ENCODE measurements at places on chromosomes 16 and 17. TPM values are rescaled to one million over a fixed set of nuclear protein-coding genes. Genes with fewer than 3 reads are reported as not detected.
A peak's percentile ranks its signal among the peaks of the same experiment; 100 is the strongest.

The CES3 gene
- polyA plus RNA-seq: not detected

The ACSF2 gene
- polyA plus RNA-seq: 3.1 TPM

The PABPN1L gene
- not detected for polyA plus RNA-seq

The SLC7A5 gene
- 20.7 TPM for polyA plus RNA-seq

The GPRC5B gene
- polyA plus RNA-seq: 0.29 TPM

The SOX8 gene
- polyA plus RNA-seq: 0.39 TPM

The TPSB2 gene
- polyA plus RNA-seq: not detected

The AANAT gene
- polyA plus RNA-seq: not detected

The PIMREG gene
- polyA plus RNA-seq: not detected

The CDH5 gene
- polyA plus RNA-seq: not detected

GRCh38 chr17:42184713-42185620 is at the start of gene HCRT:
HCRT (minus strand) TSS chr17:42185452; CDS start chr17:42185365, 87 bp downstream.
- no peak within 1 kb of the TSS for H3K27ac ChIP-seq
- H3K4me1 ChIP-seq: peaks cover 40% of the 10 kb centered on the region
- H3K4me3 ChIP-seq: peak within 1 kb of the TSS; percentile 89

GRCh38 chr17:1486802-1487695 is 5.4 kb downstream of the MYO1C start:
- no peaks in the 10 kb centered on the region for H3K36me3 ChIP-seq
- no peaks in the 10 kb centered on the region for H3K27me3 ChIP-seq
- peak overlapping the region; percentile 38 for H3K27ac ChIP-seq
- peaks cover 31% of the 10 kb centered on the region for H3K4me1 ChIP-seq
- H3K4me3 ChIP-seq: peak overlapping the region; percentile 39
- DNase-seq: peak; percentile 74

GRCh38 chr16:30376461-30376902 is 1.9 kb downstream of the MYL11 start:
- DNase-seq: no peak
- H3K36me3 ChIP-seq: no peaks in the 10 kb centered on the region
- H3K4me3 ChIP-seq: no peak overlapping the region
- no peaks in the 10 kb centered on the region for H3K27me3 ChIP-seq

- peaks cover 8% of the 10 kb centered on the region for H3K4me1 ChIP-seq
- DNase-seq: no peak
- H3K4me3 ChIP-seq: no peak overlapping the region
- H3K27ac ChIP-seq: no peak overlapping the region
- no peaks in the 10 kb centered on the region for H3K36me3 ChIP-seq
Measured at GRCh38 chr16:20803192-20803560, 3.1 kb downstream of the ERI2 start.

DNA sequence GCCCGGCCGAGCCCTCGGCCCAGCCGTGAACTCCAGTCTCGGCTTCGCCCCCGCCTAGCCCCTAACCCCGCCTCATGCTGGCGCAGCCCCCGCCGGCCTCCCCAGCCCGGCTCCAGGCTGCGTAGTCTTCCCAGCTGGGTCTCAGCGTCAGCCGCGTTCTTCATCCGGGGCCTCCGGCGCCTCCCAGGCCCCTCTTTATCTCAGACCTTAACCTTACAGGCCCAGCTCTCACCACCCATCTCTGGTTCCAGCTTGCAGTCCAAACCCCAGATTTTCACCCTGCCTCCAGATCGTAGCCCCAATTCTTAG is at the start of gene PROCA1:
Gene PROCA1, minus strand, starts transcription at position 166 of the 309 bp plus-strand sequence. CDS start 228 bp downstream, outside the sequence.
- H3K36me3 ChIP-seq: no peaks in the 10 kb centered on the region
- peaks cover 17% of the 10 kb centered on the region for H3K4me1 ChIP-seq
- peak within 1 kb of the TSS; percentile 82 for H3K4me3 ChIP-seq
- peak within 1 kb of the TSS; percentile 83 for H3K27ac ChIP-seq

DNA sequence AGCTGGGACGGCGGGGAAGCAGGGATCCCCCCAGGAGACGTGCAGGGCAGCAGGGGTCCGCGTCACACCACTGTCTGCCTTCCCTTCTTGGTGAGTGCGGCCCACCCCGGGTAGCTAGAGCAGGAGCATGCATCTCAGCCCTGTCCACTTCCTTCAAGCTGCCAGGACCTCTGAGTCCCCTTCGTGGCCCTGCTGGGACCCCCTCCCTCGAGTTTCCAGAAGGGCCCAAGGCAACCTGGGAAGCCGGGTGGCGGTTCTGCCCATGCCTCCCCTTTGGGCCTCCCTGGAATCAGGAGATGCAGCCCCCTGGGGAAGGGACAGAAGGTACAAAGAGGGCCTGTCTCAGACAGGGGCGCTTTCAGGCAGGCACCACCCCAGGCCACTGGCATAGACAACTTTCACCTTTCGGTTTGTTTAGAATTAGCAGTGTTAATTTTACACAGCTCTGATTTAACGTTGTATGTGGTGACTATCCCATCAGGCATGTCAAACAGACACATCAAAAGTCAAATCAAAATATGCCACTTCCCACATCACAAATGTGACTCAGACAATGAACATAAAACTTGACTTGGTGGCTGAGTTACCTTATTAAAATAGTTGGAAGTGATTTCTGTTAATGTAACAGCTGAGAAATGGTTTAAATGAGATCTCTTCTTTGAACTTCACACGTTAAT is 94.5 kb upstream of the METRNL start:
- no peak for DNase-seq
- H3K4me1 ChIP-seq: peaks cover 26% of the 10 kb centered on the region
- no peaks in the 10 kb centered on the region for H3K36me3 ChIP-seq
- H3K27ac ChIP-seq: no peak overlapping the region
- H3K4me3 ChIP-seq: no peak overlapping the region

DNA sequence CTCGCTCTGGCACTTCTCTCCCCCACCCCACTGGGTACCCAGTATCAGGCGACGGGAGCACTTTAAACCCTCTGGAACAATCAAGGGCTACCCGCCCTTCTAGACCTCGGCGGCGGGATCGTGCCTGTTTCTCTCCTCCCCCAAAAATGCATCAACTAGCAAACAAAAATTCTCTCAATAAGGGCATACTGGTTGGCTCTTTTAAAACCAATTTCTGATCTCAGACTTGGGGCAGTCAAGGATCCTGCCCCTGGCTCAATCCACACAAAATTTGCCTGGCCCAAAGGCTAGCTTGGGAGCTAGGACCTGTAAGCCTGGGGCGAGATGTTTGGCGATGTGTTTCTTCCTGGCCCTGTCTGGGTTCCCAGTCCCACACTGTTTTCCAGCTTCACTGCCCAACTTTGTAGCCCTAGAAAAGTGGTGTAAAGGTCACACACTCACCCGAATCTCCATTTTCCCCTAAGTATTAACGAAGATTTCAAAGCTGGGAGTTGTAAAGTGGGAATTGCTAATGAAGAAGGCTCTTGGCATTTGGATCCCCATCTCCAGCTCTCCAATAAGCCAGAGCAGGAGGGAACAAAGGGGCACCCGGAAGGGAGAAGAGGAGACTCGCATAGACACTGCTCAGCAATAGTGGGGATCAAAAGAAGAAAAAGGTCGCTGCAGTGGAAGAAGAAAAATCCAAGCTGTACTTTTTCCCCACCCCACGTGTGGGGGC is 14.4 kb upstream of the HOXB2 start:
- no peaks in the 10 kb centered on the region for H3K36me3 ChIP-seq
- no peaks in the 10 kb centered on the region for H3K27me3 ChIP-seq
- no peaks in the 10 kb centered on the region for H3K4me1 ChIP-seq
- DNase-seq: no peak
- no peak overlapping the region for H3K4me3 ChIP-seq

- H3K27me3 ChIP-seq: no peaks in the 10 kb centered on the region
- no peak for DNase-seq
- H3K36me3 ChIP-seq: no peaks in the 10 kb centered on the region
- H3K4me3 ChIP-seq: no peak overlapping the region
- H3K27ac ChIP-seq: no peak overlapping the region
- H3K4me1 ChIP-seq: no peaks in the 10 kb centered on the region
Measured at GRCh38 chr17:49053171-49053829, 56.1 kb downstream of the IGF2BP1 start.

GRCh38 chr17:43094129-43094835 is 30.9 kb downstream of the BRCA1 start:
- no peaks in the 10 kb centered on the region for H3K36me3 ChIP-seq
- H3K27me3 ChIP-seq: no peaks in the 10 kb centered on the region
- no peak overlapping the region for H3K27ac ChIP-seq
- no peak overlapping the region for H3K4me3 ChIP-seq

- H3K4me1 ChIP-seq: no peaks in the 10 kb centered on the region
- no peaks in the 10 kb centered on the region for H3K36me3 ChIP-seq
- peak; percentile 7 for DNase-seq
- no peak overlapping the region for H3K27ac ChIP-seq
Measured at GRCh38 chr17:13337864-13338371, 263.8 kb downstream of the HS3ST3A1 start.

DNA sequence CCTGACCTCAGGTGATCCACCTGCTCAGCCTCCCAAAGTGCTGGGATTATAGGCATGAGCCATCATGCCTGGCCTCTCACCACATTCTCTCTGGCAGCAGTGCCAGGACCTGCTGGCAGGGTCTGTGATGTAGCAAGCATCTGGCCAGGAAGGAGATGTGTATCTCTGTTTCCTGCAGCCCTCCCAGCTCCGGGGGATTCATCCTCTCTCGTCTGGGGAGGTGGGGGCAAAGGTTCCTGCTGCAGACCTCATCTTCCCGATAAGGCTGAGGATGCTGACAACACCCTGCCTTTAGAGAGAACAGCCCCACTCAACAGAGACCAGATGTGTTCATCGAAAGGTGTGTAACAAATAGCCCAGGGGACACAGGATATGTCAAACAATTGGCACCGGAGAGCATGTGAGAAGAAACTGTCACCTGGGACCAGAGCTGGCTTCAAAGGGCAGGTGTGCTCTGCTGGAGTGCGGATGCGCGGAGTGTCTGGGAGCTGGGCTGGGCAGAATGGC is 54.8 kb upstream of the SEC14L1 start:
- H3K4me3 ChIP-seq: no peak overlapping the region
- DNase-seq: no peak
- H3K27me3 ChIP-seq: peaks cover 3% of the 10 kb centered on the region

- H3K36me3 ChIP-seq: no peaks in the 10 kb centered on the region
- no peak for DNase-seq
- H3K4me3 ChIP-seq: no peak overlapping the region
Measured at GRCh38 chr17:77257169-77257568, 116.4 kb downstream of the SEC14L1 start.

GRCh38 chr17:62366191-62366590 is 14.2 kb upstream of the EFCAB3 start:
- DNase-seq: no peak
- no peaks in the 10 kb centered on the region for H3K36me3 ChIP-seq
- no peak overlapping the region for H3K4me3 ChIP-seq
- no peak overlapping the region for H3K27ac ChIP-seq
- no peaks in the 10 kb centered on the region for H3K4me1 ChIP-seq

- no peak overlapping the region for H3K27ac ChIP-seq
- no peaks in the 10 kb centered on the region for H3K36me3 ChIP-seq
- no peaks in the 10 kb centered on the region for H3K4me1 ChIP-seq
- no peak for DNase-seq
- no peak overlapping the region for H3K4me3 ChIP-seq
Measured at GRCh38 chr16:80002261-80002660, 401.7 kb upstream of the MAF start.

- no peaks in the 10 kb centered on the region for H3K27me3 ChIP-seq
- H3K27ac ChIP-seq: no peak overlapping the region
- peak; percentile 51 for DNase-seq
- no peak overlapping the region for H3K4me3 ChIP-seq
Measured at GRCh38 chr17:48505788-48506187, 25.0 kb downstream of the HOXB1 start.

DNA sequence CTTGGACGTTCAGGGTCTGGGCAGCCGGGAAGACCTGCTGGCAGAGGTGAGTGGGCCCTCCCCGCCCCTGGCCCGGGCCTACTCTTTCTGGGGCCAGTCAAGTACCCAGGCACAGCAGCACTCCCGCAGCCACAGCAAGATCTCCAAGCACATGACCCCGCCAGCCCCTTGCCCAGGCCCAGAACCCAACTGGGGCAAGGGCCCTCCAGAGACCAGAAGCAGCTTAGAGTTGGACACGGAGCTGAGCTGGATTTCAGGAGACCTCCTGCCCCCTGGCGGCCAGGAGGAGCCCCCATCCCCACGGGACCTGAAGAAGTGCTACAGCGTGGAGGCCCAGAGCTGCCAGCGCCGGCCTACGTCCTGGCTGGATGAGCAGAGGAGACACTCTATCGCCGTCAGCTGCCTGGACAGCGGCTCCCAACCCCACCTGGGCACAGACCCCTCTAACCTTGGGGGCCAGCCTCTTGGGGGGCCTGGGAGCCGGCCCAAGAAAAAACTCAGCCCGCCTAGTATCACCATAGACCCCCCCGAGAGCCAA is 8.6 kb upstream of the ABCC3 start:
- H3K36me3 ChIP-seq: no peaks in the 10 kb centered on the region
- no peaks in the 10 kb centered on the region for H3K4me1 ChIP-seq
- no peak overlapping the region for H3K27ac ChIP-seq
- peaks cover 17% of the 10 kb centered on the region for H3K27me3 ChIP-seq
- no peak overlapping the region for H3K4me3 ChIP-seq
- peak; percentile 39 for DNase-seq

- no peak overlapping the region for H3K4me3 ChIP-seq
- peaks cover under 1% of the 10 kb centered on the region for H3K4me1 ChIP-seq
- no peak for DNase-seq
- peaks cover 49% of the 10 kb centered on the region for H3K36me3 ChIP-seq
- H3K27ac ChIP-seq: no peak overlapping the region
Measured at GRCh38 chr17:40130352-40131042, 8.7 kb downstream of the MSL1 start.

Measured in CD8-positive, alpha-beta memory T cell (primary cell).